ENCODE measurements at places on chromosomes 11 and 22.

DNA sequence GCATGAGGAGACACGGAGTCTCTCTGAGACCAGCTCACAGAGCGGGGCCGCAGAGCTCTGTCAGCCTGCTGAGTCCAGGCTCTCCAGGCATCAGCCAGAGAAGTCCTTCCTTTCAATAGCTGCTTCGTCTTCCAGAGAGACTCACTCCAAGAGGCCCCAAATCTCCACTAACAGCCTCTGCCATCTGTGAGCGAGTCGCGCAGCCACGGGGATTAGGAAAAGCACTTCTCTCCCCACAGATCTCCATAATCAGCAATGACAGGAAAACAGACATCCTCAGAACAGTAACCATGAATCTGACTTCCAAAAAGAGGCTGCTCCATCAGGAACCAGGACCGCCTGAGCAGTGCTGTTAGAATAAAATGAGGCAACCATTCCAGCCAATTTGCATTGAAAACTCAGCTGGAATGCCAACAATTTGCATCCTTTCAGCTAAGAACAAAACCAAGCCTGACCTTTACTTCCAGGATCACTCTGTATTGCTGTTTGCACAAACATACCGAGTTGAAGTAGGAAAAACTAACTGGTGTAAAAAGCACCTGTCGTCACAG is 65.4 kb downstream of the SMCO4 start:
- no peak for DNase-seq

- DNase-seq, result peak; percentile 92
Observed at GRCh38 chr22:19730655-19731360, 7.5 kb downstream of the GP1BB start.

DNA sequence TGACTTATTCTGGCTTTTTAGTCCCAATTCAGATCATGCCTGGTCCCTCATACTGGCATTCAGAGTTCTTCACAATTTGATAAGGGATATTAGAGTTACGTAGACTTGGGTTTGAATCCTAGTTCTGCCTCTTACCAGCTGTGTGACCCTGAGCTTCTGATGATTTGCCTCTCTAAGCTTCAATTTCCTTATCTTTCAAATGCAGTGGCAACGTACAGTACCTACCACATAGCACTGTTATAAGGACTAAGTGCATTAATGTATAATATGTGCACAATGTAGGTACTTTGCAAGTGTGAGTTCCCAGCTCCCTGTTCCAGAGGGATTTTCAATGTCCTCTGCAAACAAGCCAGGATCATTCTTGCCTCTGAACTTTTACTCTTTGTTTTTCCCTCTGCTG is 7.3 kb downstream of the RHOG start:
- no peak for DNase-seq

- peak; percentile 36 for DNase-seq
Observed at GRCh38 chr11:69298267-69299022, 4.5 kb downstream of the MYEOV start.

- DNase-seq, result no peak
Observed at GRCh38 chr11:34957206-34957605, 40.8 kb downstream of the PDHX start.

DNA sequence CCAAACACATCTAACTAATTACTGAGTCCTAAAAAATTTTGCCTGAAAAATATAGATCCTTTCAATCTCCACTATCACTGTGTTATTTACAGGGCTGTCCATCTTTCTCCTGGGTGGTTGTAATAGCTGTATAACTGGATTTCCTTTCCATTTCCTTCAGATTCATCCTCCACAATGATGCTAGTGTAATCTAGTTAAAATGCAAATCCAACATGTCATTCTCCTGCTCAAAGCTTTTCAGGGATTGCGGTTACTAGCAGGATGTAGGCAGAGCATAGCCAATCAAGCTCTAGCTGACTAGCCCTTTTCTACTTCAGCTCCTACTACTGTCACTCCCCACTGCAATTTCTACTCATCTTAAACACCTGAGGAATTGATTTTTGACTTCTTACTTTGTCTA is 283.0 kb downstream of the RAB38 start:
- no peak for DNase-seq

DNA sequence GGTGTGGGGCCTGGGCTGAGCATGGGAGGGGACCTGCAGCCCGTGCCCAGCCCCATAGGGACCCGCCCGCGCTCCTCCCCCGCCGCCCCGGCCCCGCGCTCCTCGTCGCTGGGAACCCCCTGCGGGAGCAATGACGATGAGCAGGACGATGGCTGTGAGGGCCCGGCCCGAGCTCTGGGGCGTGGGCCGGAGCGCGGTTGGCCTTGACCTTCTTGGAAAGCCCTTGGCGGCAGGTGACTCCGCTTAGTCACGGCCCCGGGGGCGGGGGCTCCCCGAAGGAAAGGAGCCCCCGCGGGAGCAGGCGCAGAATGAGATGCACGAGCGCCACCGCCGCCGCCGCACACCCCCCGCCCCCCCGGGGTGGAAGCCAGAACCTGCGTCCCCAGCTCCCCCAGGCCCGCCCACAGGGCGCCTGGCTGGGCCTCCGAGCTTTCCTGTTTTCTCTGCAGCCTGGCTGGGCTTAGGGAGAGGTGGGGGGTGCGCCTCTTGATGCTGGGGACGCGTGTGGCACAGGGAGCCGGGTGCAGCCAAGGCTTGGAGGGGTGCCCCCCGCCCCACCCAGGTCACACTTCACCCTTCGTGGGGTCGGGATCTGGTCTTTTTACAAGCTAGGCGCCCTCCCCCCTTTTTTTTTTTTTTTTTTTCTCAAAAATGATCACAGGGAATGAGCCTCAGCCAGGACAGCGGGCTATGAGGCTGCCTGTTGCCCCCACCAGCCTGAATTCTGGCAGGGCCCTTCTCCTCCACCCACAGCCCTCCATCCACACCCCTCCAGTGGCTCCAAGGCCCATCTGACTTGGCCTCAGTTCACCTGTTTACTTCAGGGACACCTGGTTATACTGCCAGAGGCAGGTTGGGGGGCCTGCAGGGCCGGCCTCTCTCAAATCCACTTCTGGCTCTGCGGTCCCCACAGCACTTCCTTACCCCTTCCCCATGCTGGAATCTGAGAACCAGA is 17.9 kb downstream of the CRELD2 start:
- DNase-seq, result peak; percentile 86

DNA sequence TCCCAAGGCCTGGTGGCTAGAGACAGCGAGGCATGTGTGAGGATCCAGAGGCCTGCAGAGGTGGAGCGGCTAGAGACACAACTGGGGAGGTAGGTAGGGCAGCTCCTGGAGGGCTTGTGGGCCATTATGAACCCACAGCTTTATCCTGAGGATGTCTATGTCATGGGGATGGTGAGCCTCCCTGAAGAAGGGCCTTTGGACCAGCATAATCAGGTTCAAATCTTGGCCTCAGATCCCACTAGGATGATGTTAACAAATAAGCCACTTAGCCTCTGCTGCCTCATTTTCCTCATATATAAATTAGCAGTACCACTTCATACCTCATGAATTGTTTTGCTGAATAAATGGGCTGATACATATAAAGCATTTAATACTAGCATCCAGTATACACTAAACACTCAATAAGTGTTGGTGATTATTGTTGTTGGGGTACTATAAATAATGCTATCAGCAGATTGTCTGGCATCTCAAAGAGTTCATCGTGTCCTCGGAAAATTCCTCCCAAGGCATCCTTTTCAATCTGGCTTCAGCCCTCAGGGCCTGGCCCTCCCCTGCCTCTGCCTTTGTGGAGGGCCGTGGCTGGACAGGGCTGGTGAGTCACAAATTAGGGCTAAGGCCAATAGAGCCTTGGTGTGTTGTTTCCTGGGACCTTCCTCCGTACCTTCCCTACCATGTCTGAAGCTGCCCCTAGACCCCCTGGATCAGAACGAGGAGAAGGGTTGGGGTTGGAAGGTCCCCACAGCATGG is 30.9 kb upstream of the LRRC32 start:
- peak; percentile 45 for DNase-seq

- peak; percentile 66 for DNase-seq
Observed at GRCh38 chr11:64036087-64037026, 626 bp downstream of the FLRT1 start.

GRCh38 chr11:12189543-12190235 is 79.3 kb downstream of the MICAL2 start:
- peak; percentile 40 for DNase-seq

DNA sequence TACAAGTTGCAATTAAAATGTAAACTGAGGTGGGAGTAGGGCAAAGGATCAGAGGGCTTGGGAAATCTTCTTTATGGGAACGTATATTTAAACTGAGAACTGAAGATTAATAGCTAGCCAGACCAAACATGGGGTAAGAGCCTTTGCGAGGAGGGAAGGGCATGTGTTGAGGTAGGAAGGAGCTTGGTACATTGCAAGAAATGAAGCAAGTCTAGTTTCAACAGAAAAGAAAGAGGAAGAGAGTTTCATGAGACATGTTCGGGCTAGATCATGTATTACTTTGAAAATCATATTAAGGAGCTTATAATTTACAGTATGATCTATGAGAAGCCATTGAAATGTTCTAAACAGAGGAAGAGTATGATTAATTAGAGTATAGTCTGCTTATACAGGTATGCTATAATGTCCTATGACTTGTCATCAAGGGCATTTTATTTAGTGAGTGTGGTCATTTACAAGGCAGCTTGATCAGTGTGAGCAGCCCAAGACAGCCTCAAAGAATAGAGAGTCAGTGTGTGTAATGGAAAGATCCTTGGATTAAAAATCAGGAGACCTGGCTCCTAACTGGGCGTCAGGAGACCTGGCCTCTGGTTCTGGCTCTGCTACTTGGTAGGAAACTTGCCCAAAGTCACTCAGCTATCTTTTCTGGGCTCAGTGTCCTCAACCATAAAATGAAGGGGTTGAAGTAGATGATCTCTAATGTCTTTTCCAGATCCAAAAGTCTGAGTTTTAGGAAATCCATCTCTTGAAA is 10.9 kb downstream of the GAS2 start:
- DNase-seq, result no peak

DNA sequence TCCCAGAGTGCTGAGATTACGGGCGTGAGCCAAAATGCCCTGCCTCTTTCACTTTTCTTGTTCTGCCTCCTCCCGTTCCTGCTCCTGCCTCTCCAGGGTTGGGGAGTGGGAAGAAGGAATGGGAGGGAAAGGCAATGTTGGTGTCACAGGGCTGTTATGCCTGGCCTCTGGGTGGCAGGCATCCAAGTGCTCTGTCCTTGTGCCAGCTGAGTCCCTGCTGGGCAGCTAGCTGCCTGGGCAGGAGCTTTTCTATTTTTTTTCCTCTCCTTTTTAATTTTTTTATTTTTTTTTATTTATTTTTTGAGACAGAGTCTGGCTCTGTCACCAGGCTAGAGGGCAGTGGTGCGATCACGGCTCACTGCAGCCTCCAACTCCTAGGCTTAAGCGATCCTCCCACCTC is 4.1 kb upstream of the SAC3D1 start:
- DNase-seq, result no peak

- DNase-seq, result peak; percentile 64
Observed at GRCh38 chr11:8338138-8338537, 74.5 kb upstream of the LMO1 start.

DNA sequence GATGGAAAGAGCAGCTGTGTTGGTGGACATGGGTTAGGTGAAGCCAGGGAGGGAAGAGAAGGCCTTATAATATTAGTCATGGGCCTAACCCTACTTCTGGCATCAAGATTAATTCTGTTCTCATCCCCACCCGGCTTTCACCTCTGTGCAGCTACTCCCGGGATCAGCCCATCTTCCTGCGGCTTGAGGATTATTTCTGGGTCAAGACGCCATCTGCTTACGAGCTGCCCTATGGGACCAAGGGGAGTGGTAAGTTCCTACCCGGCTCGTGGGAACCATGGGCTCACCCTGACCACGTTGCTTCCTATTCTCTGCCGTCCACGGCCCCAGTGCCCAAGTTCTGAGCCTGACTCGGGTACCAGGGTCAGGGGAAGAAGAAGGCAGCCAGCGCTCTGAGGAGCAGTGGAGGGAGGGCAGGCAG is 51.6 kb downstream of the ST3GAL4 start:
- no peak for DNase-seq

GRCh38 chr11:74278103-74278502 is 33.3 kb downstream of the P4HA3 start:
- no peak for DNase-seq

GRCh38 chr11:13119361-13119760 is 110.2 kb downstream of the RASSF10 start:
- no peak for DNase-seq
